Fibroblast of skin of right biceps (primary cell): ENCODE measurements at places on chromosomes 6 and 20.

DNA sequence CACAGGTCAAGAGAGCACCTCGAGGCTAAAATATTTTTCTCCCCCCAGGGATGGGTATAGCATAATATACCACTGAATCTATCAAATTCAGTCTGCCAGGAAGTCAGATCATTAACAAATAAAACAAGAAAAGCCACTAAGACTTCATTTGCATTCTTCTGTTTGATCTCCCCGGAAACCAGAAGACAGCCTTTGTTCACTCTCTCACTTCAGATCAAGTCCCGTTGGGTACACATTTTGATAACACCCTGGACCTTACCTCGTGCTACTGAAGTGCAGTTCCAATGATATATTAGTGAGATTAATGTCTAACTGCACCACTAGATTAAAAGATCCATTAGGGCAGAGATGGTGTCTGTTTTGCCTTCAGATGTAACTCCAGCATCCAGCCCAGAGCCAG lies 157.7 kb upstream of the B3GAT2 start:
- DNase-seq, result no peak

- DNase-seq, result no peak
Measured at GRCh38 chr20:32777177-32777956, 15.2 kb downstream of the DNMT3B start.

- DNase-seq, result peak; percentile 72
Measured at GRCh38 chr6:39791850-39792539, at the start of gene DAAM2. Gene DAAM2, plus strand, starts transcription at chr6:39792376. Its CDS starts 63,927 bp downstream, at chr6:39856303.

DNA sequence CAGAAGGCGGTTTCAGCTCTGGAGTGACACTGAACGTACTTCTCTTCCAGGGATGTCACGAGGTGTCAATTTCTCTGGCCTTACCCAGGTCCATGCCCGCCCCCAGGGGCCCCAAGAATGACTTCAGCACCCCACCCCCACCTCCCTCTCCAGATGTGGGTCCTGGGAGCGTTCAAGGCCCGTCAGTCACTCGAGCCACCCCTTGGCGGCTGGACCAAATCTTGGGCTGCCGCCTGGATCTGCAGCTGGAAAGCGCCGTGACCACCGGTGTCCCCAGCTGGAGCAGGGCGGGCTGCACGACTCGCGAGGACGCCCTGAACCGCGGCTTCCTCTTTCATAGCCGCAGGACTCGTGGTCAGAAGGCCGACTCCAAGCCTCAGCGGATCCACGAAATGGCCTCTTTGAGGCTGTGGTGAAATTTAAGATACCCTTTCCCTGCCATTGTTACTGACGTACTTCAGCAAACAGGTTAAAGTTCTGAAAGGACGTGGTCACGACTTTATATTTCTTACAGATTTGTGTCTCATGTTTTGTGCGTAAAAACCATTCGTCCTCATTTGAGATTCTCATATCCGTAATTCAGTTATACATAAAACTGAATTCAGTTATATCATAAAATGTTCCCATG lies 29.3 kb downstream of the TRIM38 start:
- peak; percentile 48 for DNase-seq

GRCh38 chr6:154805288-154805911 lies 72.2 kb downstream of the SCAF8 start:
- peak; percentile 51 for DNase-seq

GRCh38 chr6:41497994-41498393 lies 48.2 kb upstream of the FOXP4 start:
- DNase-seq, result peak; percentile 74

DNA sequence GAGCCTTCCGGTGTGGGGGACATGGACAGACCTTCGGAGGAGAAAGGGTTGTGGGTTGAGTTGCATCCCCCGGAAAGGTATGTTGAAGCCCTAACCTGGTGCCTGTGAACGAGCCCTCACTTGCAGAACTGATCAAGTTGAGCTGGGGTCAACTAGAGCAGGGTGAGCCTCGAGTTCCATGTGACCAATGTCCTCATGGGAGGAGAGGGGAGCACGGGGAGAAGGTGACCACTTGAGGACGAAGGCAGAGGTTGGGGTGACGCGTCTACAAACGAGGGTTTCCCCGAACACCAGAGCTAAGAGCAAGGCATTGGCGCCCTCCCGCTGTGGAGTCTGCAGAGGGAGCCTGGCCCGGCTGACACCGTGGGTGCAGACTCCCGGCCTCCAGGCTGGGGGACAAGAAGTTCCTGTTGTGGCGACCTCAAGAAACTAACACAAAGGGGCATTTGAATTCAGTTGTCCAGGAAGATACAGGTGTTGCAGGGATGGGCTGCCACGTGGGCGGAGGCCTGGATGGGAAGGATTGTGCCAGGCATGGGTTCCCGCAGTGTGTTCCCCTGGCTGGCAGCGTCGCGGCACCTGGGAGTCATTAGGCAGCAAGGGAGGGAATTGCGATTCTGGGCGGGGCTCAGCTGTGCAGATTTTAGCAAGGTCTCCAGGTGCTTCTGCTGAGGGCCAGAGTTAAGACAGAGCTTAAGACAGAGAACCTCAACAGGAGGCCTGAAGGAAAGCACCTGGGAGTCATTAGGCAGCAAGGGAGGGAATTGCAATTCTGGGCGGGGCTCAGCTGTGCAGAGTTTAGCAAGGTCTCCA lies 20.4 kb upstream of the UNC93A start:
- no peak for DNase-seq

DNA sequence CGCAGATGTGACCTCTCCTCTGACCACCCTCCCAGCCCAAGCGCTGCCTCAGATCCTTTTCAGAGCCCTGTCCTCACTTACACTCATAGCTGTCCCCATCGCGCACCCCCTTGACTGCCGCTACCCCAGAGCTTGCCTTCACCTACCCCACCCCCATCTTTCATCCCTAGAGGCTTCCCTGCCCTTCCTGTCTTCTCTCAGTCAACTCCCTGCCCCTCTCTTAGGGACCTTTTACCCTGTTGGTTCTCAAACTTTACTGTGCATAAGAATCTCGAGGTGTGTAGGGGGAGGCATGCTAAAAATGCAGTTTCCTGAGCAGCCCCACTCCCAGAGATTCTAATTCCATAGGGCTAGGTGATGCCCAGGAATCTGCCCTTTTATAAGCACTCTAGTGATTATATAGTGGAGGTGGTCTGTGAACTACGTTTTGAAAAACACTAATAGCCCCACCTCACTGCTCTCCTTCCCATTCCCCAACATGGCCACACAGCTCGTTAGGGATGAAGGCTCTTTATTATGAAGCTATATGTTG lies 725 bp downstream of the TM9SF4 start:
- DNase-seq, result peak; percentile 24

DNA sequence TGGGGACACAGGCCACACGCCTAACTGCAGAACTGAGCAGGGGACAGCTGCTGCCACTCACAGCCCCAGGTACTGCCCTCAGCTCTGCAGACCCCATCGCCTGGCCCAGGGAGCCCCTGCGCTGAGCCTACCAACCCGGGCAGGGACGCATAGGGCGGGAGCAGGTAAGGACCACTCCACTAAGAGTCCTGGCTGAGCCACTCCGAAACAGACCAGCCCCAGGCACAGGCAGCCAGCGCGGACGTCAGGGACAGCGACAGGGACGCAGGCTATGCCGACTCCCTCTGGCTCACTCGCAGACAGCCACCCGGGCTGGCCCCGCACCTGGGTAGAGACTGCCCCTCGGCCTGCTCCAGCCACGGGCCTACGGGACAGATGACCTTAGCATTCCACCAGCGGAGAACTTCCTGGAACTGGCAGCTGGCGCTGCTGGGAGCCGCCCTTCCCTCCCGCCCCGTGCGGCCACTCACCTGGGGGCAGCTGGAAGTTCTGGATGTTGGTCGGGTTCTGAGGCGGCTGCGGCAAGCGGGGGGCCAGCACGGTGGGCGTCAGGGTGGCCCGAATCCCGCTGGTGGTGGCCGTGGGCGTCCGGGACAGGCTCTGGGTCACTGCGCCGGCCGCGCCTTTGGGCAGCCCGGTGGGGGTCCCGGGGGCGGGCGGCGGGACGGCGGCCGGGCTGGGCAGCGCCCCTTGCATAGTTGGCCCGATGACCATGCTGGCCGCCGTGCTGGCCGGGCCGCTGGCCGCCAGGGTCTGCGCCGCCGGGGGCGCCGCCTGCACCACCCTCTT lies 1.5 kb downstream of the TAF4 start:
- no peak for DNase-seq

GRCh38 chr6:88840796-88841539 lies 122.5 kb downstream of the RNGTT start:
- DNase-seq, result peak; percentile 34

- DNase-seq, result peak; percentile 97
Measured at GRCh38 chr6:166025149-166025898, 142.3 kb downstream of the TBXT start.

- no peak for DNase-seq
Measured at GRCh38 chr20:19212469-19212815, at the start of gene SLC24A3. Gene SLC24A3, plus strand, starts transcription at chr20:19212642.

DNA sequence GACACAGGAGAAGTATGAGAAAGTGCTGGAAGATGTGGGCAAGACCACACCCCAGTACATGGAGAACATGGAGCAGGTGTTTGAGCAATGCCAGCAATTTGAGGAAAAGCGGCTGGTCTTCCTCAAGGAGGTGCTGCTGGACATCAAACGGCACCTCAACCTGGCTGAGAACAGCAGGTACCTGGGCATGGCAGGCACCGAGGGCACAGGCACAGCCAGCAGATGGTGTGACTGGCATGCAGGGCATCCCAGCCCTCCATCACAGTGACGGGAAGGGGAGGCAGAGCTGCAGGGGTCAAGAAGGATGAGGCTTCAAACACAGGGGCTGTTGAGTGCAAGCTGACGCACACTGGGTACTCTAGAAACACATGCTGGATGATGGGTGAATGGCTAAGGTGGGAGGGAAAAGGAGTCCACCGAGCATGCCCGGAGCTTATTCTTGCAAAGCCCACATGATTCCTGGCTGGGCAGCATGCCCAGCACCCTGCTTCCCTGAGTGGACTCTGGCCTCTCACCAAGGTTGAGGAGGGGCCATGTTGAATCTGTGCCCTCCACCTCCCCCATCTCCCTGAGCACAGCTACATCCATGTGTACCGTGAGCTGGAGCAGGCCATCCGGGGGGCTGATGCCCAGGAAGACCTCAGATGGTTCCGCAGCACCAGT lies 26.3 kb downstream of the SPDEF start:
- DNase-seq, result no peak

- DNase-seq, result no peak
Measured at GRCh38 chr20:44765091-44765490, 19.4 kb downstream of the KCNK15 start.

GRCh38 chr20:62726276-62726675 lies 17.6 kb downstream of the NTSR1 start:
- no peak for DNase-seq

GRCh38 chr20:54929191-54929590 lies 453.8 kb downstream of the DOK5 start:
- DNase-seq, result no peak

DNA sequence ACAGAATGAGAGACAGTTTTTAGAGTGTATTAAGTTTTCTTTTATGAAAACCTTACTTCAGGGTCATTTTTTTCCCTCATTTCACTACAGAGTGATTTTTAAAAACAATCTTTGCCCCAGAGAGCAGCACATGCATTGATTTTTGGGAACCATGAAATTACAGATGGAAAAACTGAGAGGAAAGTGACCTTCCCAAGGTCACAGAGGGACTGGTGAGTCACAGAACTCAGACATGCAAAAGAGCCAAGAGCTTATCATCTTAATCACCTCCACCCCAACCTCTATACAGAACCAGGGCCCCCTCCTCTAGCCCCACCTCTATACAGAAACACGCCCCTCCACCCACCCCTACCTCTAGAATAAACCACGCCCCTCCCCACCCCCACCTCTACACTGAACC lies 10.7 kb downstream of the PXMP4 start:
- no peak for DNase-seq

DNA sequence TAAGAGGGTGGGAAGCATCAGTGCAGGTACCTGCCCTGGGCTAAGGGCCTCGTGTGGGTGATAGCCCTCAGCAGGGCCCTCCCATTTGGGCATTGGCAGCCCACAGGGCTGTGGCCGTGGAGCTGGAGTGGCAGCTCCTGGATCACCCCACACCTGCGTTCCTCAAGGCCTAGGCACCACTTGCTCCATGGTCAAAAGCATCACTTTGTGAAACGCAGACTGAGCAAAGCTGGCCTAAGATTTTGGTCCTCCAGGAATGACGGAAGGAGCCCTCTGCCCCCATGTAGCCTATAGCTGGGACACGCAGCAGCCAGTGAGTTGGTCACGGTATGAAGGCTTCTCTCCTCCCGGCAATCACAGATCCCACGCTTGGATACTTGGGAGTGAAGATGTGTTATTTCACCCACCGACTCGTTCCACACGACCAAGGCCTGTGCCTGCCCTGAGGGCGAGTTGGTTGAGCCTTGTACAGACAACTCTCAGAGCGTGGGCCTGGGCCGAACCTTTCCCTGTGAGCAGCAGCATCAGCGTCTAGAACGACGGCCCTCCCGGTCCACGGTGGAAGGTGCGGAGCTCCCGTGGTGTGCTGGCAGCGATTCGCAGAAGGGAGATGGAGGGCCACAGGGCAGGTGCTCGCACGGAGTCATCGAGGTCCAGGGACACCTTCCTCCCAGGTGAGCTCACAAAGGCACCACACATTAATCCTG lies 39.7 kb downstream of the THBS2 start:
- DNase-seq, result no peak

GRCh38 chr6:11601776-11602605 lies 64.4 kb downstream of the TMEM170B start:
- no peak for DNase-seq

GRCh38 chr20:46572153-46572552 lies 21.7 kb upstream of the OCSTAMP start:
- no peak for DNase-seq

DNA sequence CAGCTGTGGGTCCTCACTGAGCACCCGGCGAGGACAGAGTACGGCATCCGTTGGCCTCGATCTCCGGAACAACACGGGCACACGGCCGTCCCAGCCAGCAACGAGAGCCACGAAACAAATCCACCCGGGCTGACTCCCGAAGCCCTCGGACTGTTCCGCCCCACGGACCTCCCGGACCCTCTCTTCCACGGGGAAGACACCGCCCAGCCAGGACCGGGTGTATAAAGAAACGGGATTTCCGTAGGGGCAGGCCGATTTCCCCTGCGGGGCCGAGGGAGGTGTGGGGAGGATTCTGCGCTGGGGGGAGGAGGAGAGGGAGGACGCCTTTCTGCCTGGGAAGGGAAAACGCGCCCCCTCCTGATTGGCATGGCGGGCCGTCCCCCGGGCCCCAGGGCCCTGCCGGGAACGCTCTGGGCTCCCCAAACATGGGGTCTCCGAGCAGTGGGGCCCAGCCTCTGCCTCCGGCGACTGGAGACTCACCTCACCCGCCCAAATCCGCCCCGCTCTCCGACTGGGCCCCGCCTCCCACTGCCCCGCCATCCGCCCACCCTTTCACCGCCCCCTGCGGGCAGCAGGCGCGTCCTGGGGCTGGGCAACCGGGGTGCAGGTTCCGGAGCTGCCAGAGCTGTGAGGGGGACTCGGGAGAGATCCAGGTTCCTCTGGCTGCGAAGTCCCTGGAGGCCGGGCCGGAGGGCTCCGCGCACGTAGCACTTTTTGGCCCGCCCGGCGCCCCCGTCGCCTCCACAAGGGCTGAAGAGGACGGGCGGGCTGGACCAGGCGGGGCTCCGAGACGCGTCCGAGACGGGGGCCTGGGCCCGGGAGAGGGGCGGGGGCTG lies 679 bp upstream of the PPDPF start:
- DNase-seq, result peak; percentile 68
